ENCODE measurements at places on chromosomes 5 and 9.
A peak's percentile ranks its signal among the peaks of the same experiment; 100 is the strongest.

DNA sequence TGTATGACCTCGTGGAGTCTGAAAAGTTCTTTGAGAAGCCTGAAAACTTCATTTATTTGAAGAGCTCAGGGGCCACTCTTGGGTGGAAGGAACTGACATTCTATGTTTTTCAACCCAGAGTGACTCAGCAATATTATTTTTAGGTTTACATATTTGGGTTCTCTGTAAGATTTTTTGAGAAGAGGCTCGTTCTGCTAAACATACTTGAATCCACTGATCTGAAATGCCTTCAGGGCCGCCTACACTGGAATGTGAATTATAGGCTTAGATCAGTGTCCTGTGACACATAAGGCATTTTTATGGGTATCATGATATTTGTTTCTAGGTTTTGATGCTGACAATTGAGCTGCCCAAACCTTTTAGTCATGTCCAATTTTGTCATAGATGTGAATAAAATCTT lies 86.2 kb downstream of the PSAT1 start:
- DNase-seq: peak; percentile 66

GRCh38 chr9:10566848-10567247 lies 46.0 kb downstream of the PTPRD start:
- no peak for DNase-seq

DNA sequence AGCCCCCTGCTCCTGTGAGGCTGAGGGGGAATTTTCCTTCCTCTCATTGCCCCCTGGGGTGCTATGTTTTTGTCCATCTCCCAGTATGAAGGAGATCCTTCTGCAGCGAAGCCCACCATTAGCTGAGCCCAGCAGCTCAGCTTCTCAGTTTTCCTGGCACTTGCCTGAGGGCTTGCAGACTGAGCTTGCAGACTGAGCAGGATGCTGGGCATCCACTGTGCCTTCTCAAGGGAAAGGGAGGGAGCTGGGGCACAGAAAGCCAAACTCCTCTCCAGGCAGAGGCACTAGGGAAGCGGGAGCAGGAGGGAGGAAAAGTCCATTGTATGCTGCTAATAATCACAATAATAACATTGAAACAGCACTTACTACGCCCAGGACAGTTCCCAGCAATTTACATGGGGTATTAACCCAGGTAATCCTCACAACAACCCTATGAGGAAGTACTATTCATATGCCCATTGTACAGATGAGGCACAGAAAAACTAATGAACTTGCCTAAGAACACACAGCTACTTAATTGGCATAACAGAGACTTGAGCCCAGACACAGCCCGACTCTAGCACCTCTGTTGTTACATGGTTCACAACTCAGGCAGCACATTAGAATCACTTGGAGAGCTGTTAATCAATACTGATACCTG lies 86.9 kb upstream of the SSBP2 start:
- DNase-seq: no peak

GRCh38 chr9:93051680-93052089 lies 6.8 kb upstream of the SUSD3 start:
- peak; percentile 11 for DNase-seq

DNA sequence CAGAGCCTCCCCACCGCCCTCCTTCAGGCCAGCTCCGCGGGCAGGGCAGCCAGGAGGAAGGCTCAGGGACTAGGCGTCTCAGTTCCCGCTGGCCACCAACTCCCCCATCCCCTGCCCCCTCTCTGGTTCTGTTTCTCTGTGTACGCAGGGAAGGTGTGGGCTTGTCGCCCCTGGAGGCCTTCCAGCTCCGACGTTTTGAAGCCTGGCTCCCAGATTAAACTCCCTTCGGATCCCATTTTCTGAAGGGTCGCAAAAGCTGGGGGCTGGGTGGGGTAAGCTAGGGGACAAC lies 346 bp downstream of the ATOX1 start:
- no peak for DNase-seq

DNA sequence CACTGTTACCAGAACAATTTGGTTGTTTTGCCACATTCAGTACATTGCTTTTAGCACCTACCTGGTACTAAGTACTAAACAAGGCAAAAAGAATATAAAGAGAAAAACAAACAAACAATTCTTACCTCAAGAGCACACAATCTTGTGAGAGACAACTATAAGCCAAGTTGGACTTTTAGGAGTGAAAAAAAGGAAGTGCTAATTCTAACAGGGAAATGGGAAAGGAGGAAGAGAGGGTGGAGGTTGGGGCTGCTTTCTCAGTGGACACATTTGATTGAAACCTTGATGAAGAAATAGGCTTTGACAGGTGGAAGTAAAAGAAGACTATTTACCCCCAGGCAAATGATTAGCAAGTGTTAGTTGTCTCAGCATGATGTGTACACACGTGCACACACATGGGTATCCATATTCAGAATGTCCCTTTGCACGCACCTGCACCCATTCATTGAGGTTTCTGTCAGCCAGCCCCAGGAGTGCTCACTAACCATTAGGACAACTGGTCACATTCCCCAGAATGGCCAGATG lies 302.6 kb downstream of the ACTL7B start:
- no peak for DNase-seq

- DNase-seq: no peak
Measured at GRCh38 chr9:16811987-16812685, 58.3 kb downstream of the BNC2 start.

- no peak for DNase-seq
Measured at GRCh38 chr9:20619487-20620200, 2.7 kb downstream of the MLLT3 start.

DNA sequence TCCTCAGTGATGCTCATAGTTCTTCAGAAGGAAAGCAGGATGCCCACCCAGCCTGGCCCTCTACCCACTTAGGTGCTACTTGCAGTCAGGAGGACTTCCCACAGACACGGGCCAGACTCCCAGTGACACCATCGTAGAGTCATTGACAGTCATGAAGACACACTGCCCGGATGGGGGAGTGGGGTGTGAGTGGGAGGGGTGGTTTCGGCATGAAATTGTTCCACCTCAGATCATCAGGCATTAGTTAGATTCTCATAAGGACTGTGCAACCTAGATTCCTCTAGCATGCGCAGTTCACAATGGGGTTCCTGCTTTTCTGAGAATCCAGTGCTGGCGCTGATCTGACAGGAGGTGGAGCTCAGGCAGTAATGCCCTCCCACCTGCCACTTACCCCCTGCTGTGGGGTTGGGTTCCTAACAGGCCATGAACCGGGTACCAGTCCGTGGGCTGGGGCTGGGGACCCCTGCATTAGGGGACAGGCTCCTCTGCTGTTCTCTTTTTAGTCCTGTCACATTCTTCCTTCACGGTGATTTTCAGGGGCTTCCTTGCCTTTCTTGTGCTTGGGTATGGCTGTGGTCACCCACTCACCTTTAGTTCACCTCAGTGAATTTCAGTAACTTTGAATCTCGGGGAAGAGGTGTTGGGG lies 88.2 kb upstream of the ANKRD55 start:
- no peak for DNase-seq

DNA sequence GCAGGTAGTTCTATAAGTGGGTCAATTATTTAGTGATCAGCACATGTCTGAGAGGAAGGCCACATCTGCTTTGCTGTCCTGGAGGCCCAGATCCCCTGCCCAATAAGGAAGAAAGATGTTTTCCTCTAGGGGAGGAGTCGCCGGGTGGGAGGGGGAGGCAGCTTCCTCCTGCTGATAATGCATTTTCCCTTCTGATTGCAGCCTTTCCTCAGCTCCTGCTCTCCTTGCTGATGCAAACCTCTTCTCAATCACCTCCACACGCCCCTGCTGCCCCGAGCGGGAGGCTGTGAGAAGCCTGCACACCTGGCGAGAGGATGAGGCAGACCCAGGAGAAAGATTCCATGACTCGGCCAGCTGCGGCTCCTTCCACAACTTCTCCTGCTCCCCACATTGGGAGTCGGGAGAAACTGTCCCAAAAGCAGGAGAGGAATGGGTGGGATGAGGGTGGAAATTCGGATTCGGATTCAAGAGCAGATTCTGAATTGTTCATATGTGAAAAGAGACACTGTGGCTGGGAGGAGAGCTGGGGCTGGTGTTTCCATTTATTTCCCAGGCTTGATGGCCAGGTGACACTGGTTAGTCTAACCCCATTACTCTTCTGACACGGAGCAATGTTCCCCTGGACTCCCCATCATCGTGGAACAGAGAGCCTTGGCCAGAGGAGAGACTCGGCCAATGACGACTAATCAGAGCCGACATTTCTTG lies 6.8 kb upstream of the NTNG2 start:
- no peak for DNase-seq

DNA sequence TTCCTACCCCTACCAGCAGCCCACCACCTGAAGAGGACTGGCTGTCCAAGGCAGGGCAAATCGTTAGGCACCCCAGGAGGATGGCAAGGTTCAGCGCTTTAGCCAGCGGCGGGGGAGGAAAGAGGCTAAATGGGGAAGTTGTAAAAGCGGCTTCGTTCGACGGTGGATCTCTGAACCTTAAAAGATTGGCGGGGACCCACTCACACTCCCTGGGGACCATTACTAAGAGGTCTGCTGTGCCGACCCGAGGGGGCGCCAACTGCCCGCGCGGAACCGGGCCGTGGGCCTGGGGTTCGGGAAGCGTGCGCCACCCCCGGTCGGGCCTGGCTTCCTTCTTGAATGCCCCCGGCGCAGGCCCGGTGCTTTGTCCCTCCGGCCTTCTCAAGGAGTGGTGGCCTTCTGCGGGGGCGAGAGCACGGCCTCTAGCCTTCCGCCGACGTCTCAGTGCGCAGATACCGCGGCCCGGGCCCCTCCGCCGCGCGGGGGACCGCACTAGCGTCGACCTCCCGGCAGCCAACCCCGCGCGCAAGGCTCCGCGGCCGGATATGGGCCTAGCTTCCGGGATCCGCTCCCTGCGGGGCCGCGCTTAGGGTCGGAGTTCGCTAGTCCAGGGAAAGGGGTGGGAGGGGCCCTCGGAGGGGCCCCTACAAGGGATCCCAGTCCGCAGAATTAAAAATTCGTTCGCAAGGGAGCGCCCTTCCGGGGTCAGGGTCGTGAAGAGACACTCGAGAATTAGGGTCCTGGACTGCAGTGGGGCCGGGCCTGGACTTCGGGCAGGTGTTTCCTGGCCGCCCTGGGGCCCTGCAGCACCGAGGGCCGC lies 10.5 kb downstream of the NR2F1-AS1 start:
- DNase-seq: no peak

GRCh38 chr5:56298336-56299090 lies 65.4 kb upstream of the ANKRD55 start:
- no peak for DNase-seq

DNA sequence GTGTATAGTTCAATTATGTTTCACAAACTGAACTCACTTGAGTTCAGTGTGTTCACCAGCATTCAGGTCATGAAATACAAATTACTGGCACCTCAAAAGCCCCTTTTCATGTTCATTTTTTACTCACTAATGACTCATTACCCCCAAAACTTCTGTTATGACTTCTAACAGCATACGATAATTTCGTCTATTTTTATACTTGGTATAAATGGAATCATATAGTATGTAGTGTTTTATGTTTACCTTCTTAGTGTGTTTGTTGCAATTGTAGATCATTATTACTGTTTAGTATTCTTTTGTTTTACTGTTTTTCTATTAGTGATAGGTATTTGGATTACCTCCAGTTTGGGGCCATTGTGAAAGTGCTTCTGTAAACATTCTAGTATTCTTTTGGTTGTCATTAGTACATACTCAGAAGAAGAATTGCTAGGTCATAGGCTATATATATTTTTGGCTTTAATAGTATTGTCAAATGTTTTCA lies 33.4 kb downstream of the DDX4 start:
- DNase-seq: no peak

DNA sequence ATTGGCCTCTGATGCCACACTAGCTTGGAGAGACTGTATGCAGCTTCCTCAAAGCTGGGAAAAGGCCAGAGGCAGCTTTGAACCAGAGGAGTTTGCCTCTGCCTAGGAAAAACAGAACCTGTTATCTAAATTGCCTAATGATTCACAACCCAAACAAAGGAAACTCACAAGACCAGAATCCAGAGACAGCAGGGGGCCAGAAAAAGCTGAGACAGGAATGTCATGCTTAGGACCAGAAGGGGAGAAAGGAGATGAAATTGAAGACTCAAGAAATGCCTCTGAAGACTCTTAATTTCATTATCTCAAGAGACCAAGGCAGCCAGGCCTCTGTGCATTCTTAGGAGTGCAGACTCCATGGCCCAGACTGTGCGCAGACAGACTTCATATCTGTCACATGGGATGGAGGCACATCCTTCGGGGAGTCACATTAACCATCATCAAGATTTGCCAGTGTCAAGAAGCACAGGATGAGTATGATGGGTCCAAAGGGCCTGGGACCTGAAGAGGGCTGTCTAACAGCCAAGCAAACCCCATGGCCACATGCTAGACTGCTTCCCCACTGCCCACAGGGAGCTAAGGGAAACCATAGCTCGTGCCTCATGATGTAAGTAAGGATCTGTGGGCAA lies 57.3 kb downstream of the ARSB start:
- no peak for DNase-seq

DNA sequence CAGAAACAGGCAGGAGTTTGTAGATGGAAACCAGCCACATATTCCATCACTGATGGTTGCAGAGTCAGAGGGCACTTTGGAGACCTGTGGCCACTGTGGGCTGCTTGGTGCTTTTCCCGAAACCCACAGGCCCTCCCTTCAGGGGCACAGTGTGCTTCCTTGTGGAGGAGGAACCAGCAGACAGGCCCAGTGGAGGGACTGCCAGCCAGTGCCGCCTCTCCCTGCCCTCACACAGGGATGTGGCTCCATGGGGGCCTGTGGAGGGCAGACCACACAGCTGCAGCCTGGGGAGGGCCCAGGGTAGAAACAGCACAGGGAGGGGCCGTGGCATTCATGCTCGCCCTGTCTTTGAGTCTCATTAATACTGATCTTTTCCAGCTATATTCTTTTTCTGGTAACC lies 35.2 kb downstream of the CEP72 start:
- no peak for DNase-seq

GRCh38 chr5:92064993-92065392 lies 681.9 kb upstream of the ARRDC3 start:
- DNase-seq: no peak
